ENCODE measurements at places on chromosomes 4 and X.

DNA sequence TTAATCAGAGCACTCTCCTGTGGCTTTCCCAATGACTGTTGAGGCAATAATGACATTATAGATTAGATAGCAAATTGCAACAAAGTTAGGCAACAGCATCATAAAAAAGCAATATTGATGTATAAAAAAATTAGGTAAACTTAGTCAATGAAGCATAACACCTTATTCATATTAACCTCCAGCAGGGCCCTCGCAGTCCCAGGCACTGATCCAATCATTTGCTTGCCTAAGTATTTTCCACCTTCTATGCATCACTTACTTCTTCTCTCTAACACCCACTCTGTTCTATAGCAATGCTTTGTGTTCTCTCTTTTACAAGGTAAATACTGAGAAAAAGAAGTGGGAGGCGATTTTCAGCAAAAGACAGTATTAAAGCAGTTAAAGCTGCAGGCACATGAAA is 833.5 kb upstream of the ADGRL3 start:
- no peak for DNase-seq

DNA sequence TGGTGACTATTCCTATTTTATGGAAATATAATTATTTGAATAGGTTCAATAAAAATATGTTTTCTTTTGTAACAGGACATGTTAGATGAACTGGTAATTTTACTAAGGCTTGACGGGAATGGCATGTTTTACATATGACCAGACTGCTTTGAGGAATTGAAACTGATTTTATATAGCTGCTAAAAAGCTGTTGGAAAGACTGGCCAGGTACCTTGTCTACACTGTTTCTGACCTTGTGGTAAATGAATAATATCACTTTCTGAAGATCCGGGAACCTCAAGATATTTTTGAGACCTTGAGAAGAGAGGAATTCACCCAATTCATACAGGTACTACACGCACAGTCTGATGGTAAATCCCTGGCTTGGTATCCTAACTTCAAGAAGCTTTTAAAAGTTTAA is 42.1 kb upstream of the USP46 start:
- DNase-seq = no peak

DNA sequence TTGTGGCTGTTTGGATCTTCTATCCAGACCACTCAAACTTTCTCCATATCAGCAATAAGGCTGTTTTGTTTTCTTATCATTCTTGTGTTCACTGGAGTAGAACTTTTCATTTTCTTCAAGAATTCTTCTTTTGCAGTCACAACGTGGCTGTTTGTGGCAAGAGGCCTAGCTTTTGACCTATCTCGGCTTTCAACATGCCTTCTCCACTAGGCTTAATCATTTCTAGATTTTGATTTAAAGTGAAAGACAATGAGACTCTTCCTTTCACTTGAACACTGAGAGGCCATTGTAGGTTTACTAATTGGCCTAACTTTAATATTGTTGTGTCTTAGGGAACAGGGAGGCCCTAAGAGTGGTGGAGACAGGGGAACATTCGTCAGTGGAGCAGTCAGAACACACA is 19.1 kb downstream of the FGF2 start:
- DNase-seq = no peak

GRCh38 chr4:185730849-185731608 is 81.0 kb downstream of the SORBS2 start:
- DNase-seq = no peak

DNA sequence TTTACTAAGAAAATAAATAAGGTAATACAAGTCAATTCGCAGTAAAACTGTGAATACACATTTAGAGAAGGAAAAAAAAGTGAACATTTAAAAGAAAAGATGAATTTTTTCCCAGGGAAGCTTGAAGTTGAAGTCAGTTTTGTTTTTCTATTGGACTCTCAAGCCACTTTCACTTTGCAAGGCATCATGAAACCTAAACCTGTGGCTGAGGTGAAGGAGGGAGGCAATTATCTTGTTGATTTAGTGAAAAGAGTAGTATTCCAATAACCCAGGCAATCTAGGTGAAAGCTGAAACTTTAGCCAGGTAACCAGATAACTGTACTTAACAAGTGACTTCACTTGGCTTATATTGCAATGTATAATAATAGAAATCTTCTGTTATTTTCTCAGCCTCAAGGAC is 138.6 kb downstream of the HDX start:
- DNase-seq = no peak

- DNase-seq = no peak
Measured at GRCh38 chrX:13427441-13428052, 107.7 kb upstream of the ATXN3L start.

GRCh38 chr4:129043523-129043922 is 49.8 kb downstream of the SCLT1 start:
- peak; percentile 23 for DNase-seq

Measured in spinal cord (tissue), 10 donors.